Activated T-cell treated with anti-CD3 and anti-CD28 coated beads for 1 hour (primary cell): ENCODE measurements at places on chromosomes 4 and X.

DNA sequence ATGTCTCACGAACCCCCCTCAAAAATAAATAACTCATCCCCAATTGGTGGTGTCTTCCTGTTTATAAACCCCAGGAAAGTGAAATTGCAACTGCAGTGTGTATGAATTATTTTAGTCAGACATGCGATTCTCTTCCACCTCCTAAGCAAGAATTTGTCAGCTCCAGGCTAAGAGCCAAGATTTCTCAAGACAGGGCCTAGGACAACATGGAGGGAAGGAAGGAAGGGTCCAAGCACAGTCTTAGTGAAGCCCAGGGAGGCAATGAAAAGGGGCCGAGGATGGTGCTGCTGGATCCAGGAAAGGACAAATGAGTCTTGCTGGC is 20.0 kb downstream of the SH3KBP1 start:
- DNase-seq, result no peak

DNA sequence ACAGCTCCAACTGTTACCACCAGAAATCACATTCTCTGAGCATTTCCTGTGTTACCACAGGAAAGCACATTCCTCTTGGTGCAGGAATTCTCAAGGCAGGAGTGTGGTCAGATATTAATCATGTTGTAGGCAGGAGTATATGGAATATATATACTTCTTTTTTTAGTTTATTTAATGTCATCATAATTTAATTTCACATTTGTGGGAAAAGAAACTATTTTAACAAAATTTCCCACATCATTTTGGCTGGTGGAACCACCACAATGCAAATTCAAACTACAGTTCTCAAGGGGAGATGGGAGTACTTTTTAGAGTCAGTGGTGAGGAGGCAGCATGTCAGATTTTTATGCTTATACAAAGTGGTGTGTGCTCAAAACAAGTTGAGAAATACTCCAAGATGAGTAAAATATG is 139.0 kb downstream of the ATP10D start:
- no peak for DNase-seq

DNA sequence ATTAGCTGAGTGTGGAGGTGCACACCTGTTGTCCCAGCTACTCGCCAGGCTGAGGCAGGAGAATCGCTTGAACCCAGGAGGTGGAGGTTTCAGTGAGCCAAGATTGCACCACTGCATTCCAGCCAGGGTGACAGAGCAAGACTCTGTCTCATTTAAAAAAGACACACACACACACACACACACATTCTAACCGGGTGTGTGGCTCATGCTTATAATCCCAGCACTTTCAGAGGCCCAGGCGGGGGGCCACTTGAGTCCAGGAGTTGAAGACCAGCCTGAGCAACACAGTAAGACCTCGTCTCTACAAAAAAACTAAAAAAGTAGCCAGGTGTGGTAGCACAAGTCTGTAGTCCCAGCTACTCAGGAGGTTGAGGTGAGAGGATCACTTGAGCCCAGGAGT is 152.3 kb downstream of the LRBA start:
- no peak for DNase-seq

- no peak for DNase-seq
Observed at GRCh38 chrX:78619834-78620233, 39.3 kb downstream of the RTL3 start.

GRCh38 chrX:127558811-127559210 is 493.4 kb downstream of the ACTRT1 start:
- DNase-seq, result no peak

DNA sequence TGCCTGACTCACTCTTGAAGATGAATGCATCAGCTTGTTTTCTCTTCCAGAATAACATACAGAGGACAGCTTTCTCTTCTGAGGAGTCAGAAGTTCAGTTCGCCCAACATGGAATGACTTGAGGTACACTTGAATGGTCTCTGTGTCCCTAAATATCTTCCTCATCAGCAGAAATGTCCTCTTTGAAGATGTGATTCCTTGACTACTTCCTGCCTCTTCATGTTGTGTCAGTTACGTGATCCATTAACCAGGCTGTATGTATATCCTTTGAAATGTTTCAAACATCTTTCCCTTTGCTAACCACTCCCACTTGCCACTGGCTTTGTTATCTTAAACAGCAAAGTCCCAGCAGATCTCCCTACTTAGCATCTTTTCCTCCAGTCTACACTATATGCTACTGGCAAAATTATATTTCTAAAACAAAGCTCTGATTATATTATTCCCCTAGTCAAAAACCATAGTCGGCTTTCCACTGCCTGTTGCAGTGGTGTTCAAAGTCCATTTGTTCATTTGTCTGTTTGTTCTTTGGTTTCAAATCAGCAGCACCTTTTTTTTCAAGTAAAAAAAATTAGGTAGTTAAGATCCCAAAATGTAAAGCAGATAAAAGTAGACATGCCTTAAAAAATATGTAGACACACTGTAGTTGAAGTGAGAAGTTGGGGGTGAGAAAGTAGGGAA is 82.1 kb upstream of the PAK3 start:
- DNase-seq, result no peak

- no peak for DNase-seq
Observed at GRCh38 chr4:99642725-99643489, 14.7 kb downstream of the C4orf54 start.
